ENCODE measurements at places on chromosomes 6 and 20.

DNA sequence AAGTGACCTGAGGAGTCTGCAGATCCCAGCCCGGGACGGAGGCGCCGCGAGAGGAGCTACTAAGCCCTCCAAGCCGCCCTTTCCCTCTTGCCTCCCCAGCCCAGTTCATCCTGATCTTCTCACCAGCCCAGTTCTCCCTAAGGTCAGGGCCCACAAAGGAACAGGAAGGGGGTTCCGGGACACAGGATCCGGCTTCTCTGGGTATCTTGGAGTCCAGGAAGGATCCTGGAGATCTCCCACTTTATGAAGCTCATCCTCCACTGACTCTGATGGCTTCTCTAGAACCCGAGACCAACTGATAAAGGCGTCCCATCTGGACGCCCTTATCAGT is 36.9 kb upstream of the HLA-C start:
- no peak for ATAC-seq

GRCh38 chr20:24007073-24007595 is 18.6 kb upstream of the GGTLC1 start:
- ATAC-seq = no peak

DNA sequence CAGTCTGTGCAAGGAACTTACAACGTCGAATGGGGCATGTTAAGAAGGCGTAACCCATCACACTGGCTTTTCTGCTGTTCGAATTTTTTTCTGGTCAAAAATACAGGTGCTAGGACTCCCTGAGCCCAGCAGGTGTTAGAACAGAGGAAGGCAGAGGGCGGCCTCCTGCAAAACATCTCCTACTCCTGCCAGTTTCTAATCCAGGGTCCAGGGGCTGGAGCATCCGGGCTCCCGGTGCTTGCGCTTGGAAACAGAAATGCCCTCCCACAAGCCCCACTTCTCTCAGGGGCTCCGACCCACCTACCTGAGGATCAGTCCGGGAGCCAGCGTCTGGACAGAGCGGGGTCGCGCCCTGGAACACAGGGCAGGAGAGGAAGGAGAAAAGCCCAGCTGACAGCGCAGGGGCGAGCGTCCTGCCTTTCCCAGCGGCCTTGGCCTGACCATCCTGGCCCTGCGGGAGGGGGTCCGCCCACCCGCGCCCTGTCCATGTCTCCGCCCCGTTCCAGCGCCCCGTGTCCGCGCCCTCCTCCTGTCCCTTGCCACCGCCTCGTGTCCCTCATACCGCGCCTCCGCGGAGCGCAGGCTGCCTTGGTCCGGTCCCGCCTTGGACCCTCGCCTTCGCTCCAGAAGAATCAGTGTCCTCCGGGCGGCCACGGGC is 14.8 kb upstream of the LPA start:
- peak; percentile 46 for ATAC-seq

GRCh38 chr6:3506200-3506599 is 49.4 kb upstream of the SLC22A23 start:
- ATAC-seq = no peak

- no peak for ATAC-seq
Measured at GRCh38 chr6:156654919-156655918, 122.0 kb upstream of the ARID1B start.

- no peak for ATAC-seq
Measured at GRCh38 chr6:9933677-9934076, 481.2 kb downstream of the TFAP2A start.

All from esophagus mucosa (tissue), 1 donor.